Stimulated activated CD4-positive, alpha-beta T cell treated with anti-CD3 and anti-CD28 coated beads, Interleukin-4, amount 100 ng/mL, for 4 hours (primary cell): ENCODE measurements at places on chromosomes 12 and 14.

GRCh38 chr14:75661499-75661814 is 411 bp downstream of the TTLL5 start:
- DNase-seq: no peak

- no peak for DNase-seq
Observed at GRCh38 chr12:119222222-119222951, 43.7 kb downstream of the HSPB8 start.

- no peak for DNase-seq
Observed at GRCh38 chr12:21677622-21678277, 20.1 kb upstream of the LDHB start.

DNA sequence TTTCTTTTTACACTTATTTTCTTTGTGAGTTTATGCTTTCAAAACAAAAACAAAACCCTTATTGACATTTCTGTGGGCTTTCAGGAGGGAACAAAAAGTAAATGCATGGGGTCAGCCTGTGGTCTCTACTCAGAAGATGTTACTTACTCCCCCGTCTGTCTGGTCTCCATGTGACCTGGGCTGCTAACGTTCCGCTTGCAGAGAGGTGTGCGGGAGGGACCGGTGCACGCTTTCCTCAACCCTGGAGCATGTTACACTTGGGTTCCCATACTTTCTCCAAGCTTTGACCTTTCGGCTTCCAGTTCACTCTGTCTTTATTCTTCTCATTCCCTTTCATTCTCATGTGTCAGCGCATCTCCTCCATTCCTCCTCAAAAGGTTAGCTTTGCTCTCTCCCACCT is 36.5 kb downstream of the ZC3H14 start:
- no peak for DNase-seq

DNA sequence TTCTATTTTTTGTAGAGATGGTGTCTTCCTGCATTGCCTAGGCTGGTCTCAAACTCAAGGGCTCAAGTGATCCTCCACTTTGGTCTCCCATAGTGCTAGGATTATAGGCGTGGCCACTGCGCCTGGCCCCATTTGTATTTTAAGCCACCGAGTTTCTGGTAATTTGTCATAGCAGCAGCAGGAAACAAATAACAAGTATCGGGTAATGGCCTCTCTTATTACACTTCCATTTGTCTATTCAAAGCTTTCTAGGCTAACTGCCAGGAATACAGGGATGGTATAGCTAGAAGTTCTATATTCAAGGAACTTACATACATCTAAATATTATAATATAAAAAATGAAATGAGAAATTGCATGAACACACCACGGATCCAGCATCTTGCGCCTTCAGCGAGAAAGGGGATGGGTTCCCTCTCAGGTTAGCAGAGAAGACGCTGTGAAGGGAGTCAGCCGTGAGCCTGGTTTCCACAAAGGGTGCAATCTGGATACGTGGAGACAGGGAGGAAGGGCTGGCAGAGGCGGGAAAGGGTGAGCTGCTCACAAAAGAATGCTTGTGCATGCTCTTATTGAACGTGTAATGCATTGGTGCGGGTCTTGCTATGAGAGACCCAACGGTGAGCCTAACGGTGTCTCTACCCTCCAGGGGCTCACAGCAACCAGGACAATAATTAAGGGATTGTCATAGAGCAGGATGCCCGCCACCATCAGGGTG is 9.5 kb downstream of the BDKRB1 start:
- DNase-seq: no peak

- no peak for DNase-seq
Observed at GRCh38 chr14:33720284-33720787, 230.5 kb downstream of the EGLN3 start.

DNA sequence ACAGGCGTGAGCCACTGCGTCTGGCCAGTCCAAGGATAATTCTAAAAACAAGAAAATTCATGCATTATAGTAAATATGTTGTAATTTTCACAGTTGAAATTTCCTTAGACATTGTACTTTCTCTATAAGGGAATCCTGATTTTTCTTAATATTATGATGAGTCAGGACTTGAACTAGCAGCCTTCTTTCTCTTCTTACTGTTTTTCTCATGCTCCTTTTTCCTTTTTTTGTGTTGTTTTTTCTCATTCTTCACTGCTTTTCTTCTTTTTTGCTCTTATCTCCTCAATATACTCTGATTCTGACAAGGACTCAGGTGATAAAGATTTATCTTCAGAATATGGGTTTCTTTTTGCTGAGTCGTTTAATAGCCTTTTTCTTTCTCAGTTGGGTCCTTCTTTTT is 117.7 kb downstream of the LMNTD1 start:
- DNase-seq: no peak

GRCh38 chr12:32756476-32757066 is 874 bp upstream of the YARS2 start:
- no peak for DNase-seq
